ENCODE measurements at places on chromosomes 3 and 15. TPM values are rescaled to one million over a fixed set of nuclear protein-coding genes. Genes with fewer than 3 reads are reported as not detected.

The C3orf70 gene
- total RNA-seq = 3.5 TPM

The NDUFAF3 gene
- 52.9 TPM for total RNA-seq

The CP gene
- not detected for total RNA-seq

The ALG3 gene
- total RNA-seq = 20.5 TPM

The PLXNB1 gene
- total RNA-seq = 13.9 TPM

The WDR49 gene
- 0.13 TPM for total RNA-seq

The TRPM1 gene
- total RNA-seq = under 0.01 TPM

The CD200R1 gene
- total RNA-seq = not detected

The SPATA12 gene
- 0.25 TPM for total RNA-seq

The SEMA7A gene
- total RNA-seq = 0.51 TPM

The PRR23C gene
- total RNA-seq = not detected

The P3H2 gene
- 13.7 TPM for total RNA-seq

The SMCO1 gene
- not detected for total RNA-seq

The PLCL2 gene
- total RNA-seq = 10.7 TPM

The SERINC4 gene
- total RNA-seq = not detected

The ACTRT3 gene
- 1.7 TPM for total RNA-seq

The FOXB1 gene
- not detected for total RNA-seq

The KLHL6 gene
- total RNA-seq = 2.1 TPM

The TBL1XR1 gene
- 121 TPM for total RNA-seq

Data from dermis microvascular lymphatic vessel endothelial cell (primary cell).